Activated CD8-positive, alpha-beta memory T cell treated with anti-CD3 and anti-CD28 coated beads for 1 hour (primary cell): ENCODE measurements at places on chromosomes 16 and 17.

GRCh38 chr17:47762728-47763127 lies 29.7 kb downstream of the TBX21 start:
- DNase-seq = no peak

DNA sequence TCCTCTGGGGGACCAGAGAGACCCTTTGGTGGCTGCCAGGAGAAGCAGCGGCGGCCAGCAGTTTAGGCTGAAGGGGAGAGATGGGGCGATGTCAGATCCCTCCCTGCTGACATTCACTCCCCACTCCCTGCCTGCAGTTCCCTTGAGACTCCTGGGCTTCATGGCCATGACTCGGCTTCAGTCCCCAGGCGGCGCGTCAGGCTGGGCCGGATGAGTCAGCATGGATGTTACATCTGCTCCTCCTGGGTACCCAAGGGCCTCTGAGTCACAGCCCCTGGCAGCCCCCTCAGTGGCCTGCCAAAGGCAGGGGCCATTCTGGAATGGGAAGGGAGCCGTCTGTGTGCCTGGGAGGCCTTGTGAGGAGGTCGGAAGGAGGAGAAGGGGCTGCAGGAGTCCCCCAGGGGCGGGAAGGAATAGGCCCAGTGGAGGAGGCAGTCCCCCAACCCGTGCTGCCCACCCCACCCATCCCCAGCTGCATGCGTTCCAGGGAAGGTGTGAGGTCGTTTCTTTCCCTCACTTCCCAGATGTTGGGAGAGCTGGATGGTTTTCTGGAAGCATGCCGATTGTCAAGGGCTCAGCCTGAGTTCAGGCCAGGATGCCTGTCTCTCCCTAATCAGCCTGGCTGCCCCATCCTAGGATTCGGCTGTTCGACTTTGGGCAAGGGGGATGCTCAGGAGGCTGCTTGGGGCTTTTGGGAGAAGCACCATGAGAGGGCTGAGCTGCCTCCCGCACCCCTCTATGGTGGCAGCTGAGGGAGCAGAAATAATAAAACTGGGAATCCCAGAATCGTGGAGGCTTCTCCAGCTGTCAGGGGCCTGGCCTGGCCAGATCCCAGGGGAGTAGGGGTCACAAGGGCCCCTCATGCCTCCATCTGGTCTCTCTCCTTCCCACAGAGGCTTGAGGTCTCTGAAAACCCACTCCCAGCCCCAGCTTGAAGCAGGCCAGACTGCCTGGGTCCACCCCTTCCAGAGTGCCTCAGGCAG lies 9.7 kb downstream of the RHBDL3 start:
- no peak for DNase-seq

DNA sequence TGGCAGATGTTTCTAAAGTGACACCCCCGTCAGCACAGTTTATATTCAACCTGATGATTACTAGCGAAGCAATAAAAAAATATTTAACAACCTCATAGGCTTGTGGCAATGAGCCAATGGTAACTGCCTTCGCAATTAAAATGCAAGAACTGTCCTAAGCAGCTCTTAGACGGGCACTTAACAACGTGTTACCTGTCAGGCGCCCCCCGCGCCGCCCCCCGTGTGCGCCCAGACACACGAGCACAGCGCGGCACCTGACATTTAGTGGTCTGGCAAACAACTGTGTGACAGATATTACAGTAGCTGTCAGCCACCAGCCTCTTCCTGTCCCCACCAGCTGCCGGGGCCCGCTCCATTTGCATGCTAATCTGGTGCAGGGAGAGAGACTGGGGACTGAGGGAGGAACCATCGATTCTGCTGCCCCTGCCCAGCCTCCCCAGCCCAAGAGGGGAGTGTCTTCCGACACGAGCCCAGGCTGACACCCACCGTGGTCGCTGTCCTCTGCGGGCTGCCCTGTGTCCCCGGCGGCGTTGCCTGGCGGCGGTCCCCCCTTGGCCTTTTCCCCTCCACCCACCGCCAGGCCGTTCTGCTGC lies 12.7 kb downstream of the NDUFAF8 start:
- DNase-seq = no peak

- DNase-seq = no peak
Measured at GRCh38 chr16:11129378-11129781, 126.6 kb downstream of the SOCS1 start.

DNA sequence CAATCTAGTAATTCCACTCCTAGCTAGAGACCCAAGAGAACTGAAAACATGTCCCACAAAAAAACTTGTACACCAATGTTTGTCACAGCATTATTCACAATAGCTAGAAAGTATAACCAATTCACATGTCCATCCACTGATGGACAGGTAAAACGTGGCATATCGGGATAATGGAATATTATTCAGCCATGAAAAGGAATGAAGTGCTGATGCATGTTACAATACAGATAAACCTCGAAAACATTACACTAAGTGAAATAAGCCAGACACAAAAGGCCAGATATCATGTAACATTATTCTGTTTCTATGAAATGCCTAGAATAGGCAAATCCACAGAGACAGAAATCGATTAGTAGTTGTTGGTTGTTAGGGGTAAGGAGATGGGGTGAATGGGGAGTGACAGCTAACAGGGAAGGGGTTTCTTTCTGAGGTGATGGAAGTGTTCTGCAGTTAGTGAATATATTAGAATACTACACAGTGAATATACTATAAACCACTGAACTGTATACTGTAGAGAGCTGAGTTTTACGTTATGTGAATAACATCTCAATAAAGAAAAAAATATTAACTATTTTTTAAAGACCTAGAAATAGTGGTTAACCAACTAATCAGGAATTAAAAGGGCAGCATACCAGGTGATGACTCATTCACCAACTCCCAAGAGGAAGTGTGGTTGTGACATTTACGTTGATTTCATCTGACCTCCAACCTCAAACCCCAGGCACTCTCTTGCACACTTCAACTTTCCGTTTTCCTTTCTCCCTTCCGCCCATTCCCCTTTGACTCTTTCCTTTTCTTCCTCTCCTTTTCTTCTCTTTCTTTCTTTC lies 48.6 kb downstream of the GAS7 start:
- DNase-seq = no peak
